DMS153 (cell line): ENCODE measurements at places on chromosomes 1 and 21.

GRCh38 chr1:45945426-45945825 lies 142.0 kb downstream of the MAST2 start:
- DNase-seq, result no peak

DNA sequence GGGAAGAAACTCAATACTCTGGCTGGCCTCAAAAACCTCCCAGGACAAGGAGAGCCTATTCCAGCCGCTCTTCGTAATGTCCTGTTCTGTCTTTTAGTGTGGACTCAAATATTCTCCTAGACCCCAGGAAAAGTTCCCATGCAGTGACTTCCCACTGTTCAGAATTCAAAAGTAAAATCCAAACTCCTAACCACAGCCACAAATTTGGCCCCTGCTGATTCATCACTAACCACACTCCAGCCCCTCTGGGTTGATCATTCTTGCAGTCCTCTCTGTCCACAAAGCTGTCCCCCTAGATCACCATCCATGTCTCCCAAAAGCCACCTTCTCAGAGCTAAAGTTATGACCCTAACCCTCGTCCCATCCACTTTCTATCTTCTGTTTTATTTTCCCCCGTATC lies 5.1 kb downstream of the CTNNBIP1 start:
- no peak for DNase-seq

- peak; percentile 7 for DNase-seq
Measured at GRCh38 chr1:112396653-112397471, 848 bp downstream of the CTTNBP2NL start.

- no peak for DNase-seq
Measured at GRCh38 chr1:100847361-100848082, 47.1 kb downstream of the EXTL2 start.

DNA sequence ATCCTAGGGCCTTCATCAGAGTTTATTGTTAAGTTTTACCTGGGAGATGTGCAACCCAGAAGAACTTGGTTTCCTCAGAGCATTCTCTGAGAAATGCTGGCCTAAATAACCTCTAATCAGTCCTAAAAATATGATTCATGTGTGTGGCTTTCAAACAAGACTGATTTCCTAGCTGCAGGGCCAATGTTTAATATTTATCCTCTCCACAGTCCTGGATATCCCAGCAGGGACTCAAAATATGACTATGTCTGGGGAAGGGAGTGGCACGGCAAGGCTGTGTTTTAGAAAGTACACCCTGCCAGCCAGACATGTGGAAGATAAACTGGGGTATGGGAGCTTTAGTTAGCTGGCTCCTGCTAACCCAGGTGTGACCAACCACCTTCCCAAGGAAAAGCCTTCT lies 26.3 kb downstream of the PLPP3 start:
- DNase-seq, result no peak

DNA sequence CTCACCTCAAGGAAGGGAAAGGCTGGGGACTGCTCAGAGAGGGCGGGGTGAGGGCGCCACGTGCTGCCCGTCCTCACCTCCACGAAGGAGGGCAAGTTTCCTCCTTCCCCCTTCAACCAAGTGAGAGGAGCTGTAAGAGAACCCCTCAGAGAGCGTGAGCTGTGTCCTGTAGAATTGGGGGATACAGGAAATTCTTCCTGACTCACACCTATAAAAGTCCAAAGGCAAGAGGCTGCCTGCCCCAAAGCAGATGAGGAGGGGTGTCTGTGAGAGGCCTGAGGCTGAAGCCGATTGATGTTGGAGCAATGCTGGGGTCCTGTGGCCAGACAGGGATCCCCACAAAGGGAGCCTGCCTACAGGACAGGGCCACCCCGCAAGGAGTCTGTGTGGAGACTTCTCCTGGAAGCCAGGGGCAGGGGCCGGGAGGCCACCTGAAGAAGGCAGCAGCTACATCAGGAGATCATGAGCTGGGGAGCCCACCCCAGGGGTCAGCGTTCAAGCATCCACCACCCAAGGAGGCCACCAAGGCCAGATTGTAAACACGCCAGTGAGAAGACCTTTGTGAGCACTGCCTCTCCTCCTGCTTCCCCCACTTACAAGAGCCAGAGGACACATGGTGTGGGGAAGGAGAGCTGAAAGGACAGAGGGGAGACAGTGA lies 27.7 kb downstream of the S100A6 start:
- DNase-seq, result no peak

- DNase-seq, result no peak
Measured at GRCh38 chr21:36338975-36339374, 19.0 kb downstream of the MORC3 start.

- no peak for DNase-seq
Measured at GRCh38 chr1:232271991-232272589, 357.8 kb downstream of the SIPA1L2 start.

DNA sequence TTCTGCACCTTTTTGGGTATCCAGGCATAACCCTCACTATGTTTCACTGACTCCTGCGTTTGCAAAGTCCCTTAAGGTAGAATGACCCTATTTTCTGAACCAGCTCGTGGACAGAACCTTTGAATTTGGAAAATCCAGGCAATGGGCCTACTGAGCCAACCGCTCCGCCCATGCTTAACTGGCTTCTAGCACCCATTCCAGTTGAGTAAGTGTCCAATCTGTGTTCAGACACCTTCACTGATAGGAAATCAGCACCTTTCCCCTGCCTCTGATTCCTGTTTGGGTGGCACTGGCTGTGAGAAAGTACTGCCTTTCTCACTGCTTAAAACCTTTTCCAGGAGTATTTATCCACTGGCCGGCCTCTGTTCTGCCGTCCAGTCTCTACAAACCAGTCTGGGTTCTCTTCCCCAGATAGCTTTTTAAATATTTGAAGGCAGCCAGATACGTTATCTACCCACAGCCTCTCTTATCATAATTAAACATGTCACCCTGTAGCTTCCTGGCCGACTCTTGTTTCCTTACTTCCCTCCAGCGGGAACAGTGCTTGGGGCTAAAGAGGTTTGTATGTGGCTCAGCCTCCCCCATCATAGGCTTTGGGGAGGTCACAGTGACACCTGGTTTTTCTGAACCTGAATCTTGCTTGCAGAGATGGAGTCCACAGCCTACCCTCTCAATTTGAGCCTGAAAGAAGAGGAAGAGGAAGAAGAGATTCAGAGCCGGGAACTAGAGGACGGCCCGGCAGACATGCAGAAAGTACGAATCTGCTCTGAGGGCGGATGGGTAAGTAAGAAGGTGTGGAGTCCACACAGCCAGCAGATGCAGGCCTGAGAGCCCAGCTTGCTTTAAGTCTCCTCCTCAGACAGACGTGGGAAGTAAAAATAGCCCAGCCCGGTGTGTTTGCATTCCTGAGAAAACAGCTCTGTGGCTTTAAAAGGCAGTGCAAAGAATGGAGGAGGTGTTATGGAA lies 1.3 kb downstream of the POGK start:
- DNase-seq, result no peak

GRCh38 chr1:115134850-115135480 lies 45.7 kb upstream of the TSPAN2 start:
- DNase-seq, result no peak

- DNase-seq, result no peak
Measured at GRCh38 chr1:59917026-59917784, 9.4 kb downstream of the CYP2J2 start.

DNA sequence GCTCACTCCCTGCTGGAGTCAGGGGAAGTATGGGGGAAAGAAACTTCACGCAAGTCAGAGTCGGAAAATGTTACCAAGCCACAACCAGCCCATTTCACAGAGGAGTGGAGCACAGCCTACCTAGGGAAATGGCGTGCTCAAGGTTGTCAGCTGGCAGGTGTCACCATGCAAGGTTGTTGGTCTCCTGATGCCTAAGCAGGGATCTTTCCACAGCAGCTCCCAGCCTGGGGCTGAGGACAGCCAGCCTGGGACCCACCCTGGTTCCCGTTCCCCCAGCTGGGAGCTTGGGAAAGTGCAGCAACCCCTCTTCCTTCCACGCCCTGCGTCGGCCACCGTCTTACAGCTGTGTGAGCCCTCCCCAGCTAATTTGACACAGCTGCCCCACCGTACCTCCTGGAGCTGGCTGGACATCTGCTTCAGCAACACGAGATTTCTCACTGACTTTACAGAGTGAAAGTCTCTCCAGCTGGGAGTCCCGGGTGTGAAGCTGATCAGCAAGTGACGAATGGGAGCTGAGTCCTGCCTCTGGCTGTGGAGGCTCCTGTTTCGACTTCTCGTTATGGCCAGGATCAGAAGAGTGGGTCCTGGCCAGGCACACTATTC lies 224.6 kb upstream of the RAB4A start:
- DNase-seq, result no peak

DNA sequence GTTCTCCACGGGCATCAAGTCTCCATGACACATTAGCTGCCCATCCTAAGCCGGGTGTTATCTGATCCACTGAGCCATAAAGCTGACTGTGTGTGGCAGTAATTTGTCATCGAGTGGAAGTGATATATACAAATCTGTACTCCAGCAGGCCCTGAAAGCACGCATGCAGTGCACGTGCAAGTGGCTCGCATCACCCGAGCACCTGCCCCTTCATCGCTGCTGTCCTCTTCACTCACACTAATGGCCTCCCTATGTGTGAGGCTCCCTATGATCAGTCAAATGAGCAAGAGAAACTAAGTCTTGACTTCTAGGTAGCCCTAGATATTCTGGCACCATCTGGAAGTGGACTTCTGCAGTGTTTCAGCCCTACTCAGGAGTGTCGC lies 248.6 kb downstream of the MATN1 start:
- DNase-seq, result no peak

- DNase-seq, result no peak
Measured at GRCh38 chr1:53738205-53739108, 507 bp downstream of the GLIS1 start.

GRCh38 chr1:169102567-169102966 lies 3.9 kb upstream of the ATP1B1 start:
- peak; percentile 40 for DNase-seq

DNA sequence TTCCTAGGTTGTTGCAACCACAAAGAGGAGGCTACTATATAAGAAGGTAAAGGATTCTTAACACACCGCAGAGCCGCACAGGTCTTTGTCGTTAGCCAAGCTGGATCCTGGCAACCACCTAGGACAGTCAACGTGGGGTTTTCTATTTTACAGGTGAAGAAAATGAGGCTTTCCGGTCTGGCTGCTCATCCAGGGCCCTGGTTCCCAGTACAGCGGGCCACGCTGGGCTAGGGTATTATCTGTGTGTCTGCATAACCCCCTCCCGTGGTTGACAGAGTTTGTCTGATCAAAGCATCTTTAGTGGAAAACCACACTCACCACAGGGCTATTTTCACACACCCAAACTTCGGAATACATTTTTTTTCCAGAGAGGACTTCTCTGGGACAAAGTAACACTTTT lies 39.0 kb upstream of the PDE9A start:
- no peak for DNase-seq

- DNase-seq, result no peak
Measured at GRCh38 chr1:71083271-71083670, 2.4 kb upstream of the ZRANB2 start.

DNA sequence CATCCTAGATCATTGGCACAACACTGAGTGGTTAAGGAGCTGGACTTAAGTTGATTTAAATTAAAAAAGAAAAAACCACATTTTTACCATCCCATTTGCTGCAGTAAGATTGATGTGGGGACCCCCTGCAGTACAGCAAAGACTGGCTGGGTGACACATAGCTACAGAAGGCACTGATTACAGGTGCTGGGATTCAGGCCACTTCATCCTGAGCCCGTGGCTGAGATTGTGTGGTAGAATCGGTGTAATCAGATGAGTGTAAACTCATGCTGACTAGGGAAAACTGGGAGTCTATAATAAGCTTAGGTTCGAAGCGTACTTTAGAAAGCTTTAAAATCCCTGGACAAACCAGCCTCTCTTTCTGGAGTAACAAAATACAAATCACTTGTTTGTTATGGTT lies 70.1 kb downstream of the SLC25A24 start:
- no peak for DNase-seq

GRCh38 chr1:185445594-185445993 lies 128.6 kb upstream of the IVNS1ABP start:
- no peak for DNase-seq

- no peak for DNase-seq
Measured at GRCh38 chr21:31908106-31909031, 35.5 kb downstream of the HUNK start.

DNA sequence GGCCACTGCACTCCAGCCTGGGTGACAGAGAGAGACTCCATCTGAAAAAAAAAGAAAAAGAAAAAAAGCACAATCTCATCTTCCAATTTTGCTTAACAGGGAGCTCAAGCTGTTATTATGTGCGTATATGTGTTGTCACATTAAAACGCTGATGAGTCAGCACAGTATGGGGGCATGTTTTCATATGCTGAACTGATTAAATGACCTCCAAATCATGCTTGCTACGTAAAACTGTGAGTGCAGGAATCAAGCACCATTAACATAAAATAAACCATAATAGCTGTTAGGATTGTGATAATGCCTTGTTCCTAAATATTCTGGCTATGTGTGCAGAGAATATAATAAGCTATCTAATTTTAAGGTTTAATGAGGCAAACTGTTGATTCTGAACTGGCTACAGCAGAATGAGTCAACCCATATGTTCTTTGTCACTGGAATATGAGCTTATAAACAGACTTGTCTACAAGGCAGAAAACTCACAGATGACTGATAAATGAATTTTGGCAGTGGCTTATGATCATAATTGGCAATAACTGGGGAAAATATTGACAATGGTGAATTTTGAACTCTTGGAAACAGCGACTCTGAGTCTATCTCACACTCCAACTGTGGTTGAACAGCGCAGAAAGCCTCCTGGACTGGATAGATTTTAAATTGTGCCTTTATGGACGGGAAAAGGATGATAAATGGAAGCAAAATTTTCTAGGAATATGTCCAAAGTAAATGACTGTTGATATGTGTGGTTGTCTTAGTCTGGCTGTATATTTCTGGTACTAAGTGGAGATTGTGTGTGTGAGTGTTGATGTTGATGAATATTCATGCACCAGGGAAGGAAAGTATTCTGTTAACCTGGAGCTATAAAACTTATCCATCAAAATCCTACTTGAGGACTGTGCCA lies 75.5 kb downstream of the VCAM1 start:
- no peak for DNase-seq

- no peak for DNase-seq
Measured at GRCh38 chr1:201377611-201378092, at the start of gene TNNT2. TSS of gene TNNT2 (minus strand) at chr1:201377680. CDS start at chr1:201373254, 4,426 bp downstream.

GRCh38 chr1:33149453-33150190 lies 32.2 kb downstream of the TRIM62 start:
- DNase-seq, result peak; percentile 32

GRCh38 chr1:231020816-231021215 lies 19.2 kb downstream of the FAM89A start:
- DNase-seq, result no peak

GRCh38 chr1:179029321-179029759 lies 3.6 kb downstream of the FAM20B start:
- no peak for DNase-seq

- DNase-seq, result peak; percentile 17
Measured at GRCh38 chr1:172533513-172534151, 682 bp downstream of the SUCO start.

- DNase-seq, result no peak
Measured at GRCh38 chr1:31302709-31303441, 6.0 kb downstream of the ZCCHC17 start.

DNA sequence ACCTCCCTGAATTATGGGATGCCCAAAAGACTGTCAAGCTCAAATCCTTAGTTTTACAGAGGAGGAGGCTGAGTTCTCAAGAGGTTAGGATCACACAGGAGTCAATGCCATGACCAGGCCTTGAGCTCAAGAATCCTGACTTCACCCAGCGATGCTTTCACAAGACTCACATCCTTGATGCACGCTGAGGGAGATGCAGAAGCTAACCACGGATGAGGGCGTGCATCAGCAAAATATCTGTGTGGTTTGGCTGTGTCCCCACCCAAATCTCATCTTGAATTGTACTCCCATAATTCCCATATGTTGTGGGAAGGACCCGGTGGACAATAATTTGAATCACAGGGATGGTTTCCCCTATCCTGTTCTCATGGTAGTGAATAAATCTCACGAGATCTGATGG lies 133.2 kb downstream of the KCNJ6 start:
- DNase-seq, result no peak
